ENCODE measurements at places on chromosomes 1 and 21.

DNA sequence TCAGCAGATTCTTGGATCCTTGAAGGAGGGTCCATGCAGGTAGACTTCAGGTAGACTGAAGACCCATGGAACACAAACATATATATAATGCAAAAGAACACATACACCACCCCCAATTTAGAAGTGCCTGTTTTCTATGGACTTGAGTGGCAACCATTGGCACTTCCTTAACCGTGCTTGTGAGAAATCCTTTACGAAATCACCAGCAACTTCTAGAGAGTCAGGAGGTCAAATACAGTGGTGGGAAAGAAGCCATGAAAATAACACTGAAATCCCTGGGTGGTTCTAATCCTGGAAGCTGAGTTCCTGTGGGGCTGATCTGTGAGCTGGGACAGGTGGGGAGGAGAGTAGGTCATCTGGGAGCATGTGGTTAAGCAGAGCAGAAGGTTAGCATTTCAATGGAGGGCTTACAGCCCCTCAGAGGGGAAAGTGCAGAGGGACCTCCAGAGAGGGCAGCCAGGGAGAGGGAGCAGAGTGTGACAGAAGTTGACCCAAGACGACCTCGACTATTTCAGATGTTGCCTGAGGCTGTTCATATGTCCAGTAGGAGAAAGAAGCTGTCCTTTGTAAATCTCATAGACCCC is 13.0 kb upstream of the IL10 start:
- DNase-seq, result no peak

DNA sequence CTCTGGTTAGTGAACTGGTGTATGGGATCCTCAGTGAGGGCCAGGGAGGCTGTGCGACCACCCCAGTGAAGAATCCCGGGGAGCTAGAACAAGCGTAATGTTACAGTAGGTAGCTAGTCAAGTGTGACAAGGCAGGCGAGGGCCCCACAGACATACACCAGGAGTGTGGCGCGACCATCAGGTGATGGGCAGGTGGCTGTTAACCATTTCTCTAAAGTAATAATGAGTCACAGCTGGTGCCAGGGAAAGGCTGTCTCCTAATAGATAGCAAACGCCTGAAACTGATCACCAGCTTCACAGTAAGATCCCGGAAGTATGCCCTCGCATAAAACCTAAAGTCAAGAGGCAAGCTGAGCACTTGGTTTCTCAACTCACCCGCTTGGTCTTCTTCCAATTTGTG is 40.5 kb upstream of the TARBP1 start:
- DNase-seq, result no peak

GRCh38 chr1:46708121-46708520 is 10.8 kb downstream of the EFCAB14 start:
- DNase-seq, result no peak

DNA sequence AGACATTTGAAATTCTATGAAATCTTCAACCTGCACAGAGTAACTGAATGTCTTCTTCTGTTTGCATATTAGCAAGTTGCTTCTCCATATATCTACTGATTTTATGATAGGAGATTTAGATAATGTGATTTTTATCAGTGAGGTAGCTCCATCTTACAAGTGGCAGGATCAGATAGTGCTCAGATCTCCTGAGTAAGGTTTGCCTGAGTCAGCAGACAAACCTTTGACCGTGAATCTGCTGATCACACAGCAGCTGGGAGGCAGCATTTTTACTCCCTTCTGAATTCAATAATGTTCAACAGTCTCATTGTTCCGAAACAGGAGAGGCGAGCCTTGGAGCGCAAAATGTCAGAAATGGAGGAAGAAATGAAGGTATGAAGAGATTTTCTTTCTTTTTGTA is 141.4 kb downstream of the SYT2 start:
- DNase-seq, result no peak

- no peak for DNase-seq
These were observed 9.9 kb downstream of the KCNJ15 start for GRCh38 chr21:38266732-38267131.

- no peak for DNase-seq
These were observed 2.4 kb downstream of the PFKFB2 start for GRCh38 chr1:207055386-207056001.

DNA sequence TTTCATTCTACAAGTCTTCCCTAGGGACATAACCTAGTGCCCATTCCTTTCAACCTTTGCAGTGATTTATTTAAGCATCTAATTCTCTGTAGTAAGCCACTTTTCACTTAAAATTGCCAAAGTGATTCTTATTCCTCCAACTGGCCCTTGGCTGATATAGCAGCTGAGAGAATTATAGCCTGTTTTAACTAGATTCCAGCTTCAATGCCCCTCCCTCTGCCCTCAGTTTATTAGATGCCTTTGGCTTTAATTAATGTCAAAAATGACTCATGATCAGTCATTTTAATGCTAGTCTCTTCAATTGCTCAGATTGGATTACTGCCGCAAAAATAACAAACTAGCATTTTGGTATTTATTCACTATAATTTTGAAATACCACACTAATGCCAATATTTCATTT is 145.4 kb upstream of the KCTD3 start:
- no peak for DNase-seq

DNA sequence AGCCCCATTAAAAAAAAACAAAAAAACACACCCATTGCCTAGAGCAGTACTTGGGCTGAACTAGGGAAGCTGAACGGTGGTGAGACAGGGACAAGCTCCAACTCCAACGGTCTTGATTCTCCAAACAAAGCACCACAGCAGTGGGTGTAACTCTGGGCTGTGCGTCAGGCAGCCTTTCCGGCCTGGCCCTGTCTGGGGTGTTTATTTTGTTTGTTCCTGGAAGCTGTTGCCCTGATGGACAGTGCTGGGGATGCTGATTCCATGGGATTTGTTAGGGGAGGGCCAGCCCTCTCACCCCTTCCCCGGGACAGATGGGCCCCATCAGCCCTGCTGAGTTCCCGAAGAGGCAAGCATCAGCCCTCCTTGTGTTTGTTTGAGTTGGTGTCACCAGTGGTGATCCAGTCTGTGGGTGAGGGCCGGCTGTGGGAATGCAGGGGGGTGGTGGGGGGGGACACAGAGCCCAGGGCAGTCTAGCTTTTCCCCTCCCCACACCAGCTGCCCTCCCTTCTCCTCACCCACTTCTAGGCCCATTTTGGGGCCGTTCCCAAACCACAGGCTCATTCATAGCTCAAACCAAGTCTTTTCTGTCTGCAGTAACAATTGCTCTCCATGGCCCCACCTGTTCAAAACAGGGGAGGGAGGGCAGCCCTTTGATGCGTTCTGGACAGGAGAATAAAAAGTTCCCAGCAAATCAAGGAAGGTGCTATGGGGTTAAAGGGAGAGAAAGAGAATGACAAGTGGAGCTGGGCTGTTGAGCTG is 4.5 kb downstream of the WNT2B start:
- DNase-seq, result no peak

- no peak for DNase-seq
These were observed 43.3 kb downstream of the LRRC53 start for GRCh38 chr1:74468982-74469603.

- DNase-seq, result no peak
These were observed 309.5 kb downstream of the KIF26B start for GRCh38 chr1:245464290-245464689.

- DNase-seq, result no peak
These were observed 121.6 kb downstream of the NTMT2 start for GRCh38 chr1:170267317-170267716.

DNA sequence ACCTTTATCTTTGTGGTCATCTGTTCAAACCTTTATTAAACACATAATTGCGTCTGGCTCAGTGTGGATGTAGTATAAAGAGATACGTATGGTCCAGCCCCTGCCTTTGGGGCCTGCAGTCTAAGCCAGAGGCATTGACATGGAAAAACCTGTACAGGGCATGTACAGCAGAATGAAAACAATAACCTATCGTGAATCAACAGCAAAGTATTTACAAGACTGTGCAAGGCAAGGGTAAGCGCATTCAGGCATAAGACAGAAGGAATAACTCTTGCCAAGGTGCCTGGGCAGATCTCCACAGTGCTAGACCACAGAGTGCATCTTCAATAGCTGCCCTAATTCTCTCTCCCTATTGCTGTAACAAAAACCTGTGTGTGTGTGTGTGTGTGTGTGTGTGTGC is 35.5 kb downstream of the KIRREL1 start:
- no peak for DNase-seq

DNA sequence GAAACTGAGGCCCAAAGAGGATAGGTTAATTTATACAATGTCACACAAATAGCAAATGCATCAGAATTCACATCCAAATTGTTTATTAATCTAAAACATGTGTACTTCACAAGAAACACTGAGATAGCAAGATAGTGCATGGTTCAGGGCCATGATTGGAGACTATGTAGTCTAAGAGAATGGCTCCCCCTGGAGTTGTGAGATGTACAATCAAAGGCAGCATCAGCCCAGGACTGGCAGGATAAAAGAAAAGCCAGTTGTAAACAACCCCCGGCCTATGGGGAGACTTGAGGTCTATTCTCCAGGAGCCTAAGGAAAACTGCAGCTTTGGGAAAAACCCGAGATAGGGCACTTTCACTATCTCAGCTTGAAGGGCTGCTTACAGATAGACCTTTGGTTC is 511.0 kb downstream of the OMA1 start:
- no peak for DNase-seq

GRCh38 chr1:54795841-54796468 is 5.2 kb downstream of the TTC22 start:
- no peak for DNase-seq

All from head of caudate nucleus (tissue), 42 donors.